Kidney (tissue), 22 donors: ENCODE measurements at places on chromosomes 3 and 15. TPM values are rescaled to one million over a fixed set of nuclear protein-coding genes. Genes with fewer than 3 reads are reported as not detected.
A peak's percentile ranks its signal among the peaks of the same experiment; 100 is the strongest.

DNA sequence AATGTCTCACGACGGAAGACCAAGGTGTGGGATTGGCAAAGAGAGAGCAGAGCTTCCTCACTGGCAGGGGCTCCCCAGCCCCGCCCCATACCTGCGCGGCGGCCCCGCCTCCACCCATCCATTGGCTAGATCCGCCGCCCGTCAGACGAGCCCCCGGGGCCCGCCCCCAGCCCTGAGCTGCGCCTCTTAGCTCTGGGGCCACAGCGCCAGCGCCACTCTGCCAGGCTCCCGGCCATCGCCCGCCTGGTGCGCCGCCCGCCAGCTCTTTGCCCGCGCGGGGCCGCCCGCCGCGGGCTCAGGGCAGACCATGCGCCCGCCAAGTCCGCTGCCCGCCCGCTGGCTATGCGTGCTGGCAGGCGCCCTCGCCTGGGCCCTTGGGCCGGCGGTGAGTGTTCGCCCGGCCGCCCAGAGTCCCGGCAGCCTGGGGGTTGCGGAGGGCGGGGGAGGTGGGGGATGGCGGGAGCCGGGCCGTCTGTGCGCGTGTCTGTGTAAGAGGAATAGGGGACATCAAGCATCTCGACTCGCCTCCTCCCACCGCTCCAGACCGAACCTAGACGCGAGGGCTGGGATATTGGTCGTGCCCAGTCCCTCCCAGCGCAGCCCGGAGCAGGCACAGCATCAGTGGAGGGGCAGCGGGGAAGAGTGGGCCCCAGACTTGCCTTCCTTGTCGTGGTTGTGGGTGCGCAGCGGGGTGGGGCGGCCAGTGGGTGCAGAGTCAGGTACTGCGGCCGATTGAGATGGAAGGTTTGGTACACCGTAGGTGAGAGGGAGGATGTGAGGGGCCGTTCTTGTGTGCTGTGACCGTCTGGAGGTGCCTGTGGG, at the start of gene VIPR1:
Gene VIPR1 (plus strand): TSS at position 215 of the 822 bp plus-strand sequence. CDS start 93 bp downstream, at position 308.
- DNase-seq, result peak; percentile 87

DNA sequence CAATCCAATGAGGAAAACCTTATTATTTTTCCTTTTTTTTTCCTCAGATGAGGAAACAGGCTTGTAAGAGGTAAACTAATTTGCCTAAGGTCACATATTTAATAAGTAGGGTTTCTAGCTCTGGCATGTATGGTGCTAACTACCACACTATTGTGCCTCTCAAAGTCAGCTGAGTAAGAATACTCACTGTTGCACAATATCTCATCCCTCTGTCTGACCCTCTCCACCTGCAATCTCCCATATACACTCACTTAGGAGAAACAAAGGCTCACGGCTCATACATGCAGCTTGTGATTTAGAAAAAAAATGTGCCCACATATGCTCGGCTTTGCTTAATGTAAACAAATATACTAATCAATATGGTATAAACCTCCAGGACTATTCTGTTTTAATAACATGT, 10.4 kb upstream of the ARIH1 start:
- DNase-seq, result no peak

TUBGCP5 gene
- polyA plus RNA-seq, result 4.7 TPM

DNA sequence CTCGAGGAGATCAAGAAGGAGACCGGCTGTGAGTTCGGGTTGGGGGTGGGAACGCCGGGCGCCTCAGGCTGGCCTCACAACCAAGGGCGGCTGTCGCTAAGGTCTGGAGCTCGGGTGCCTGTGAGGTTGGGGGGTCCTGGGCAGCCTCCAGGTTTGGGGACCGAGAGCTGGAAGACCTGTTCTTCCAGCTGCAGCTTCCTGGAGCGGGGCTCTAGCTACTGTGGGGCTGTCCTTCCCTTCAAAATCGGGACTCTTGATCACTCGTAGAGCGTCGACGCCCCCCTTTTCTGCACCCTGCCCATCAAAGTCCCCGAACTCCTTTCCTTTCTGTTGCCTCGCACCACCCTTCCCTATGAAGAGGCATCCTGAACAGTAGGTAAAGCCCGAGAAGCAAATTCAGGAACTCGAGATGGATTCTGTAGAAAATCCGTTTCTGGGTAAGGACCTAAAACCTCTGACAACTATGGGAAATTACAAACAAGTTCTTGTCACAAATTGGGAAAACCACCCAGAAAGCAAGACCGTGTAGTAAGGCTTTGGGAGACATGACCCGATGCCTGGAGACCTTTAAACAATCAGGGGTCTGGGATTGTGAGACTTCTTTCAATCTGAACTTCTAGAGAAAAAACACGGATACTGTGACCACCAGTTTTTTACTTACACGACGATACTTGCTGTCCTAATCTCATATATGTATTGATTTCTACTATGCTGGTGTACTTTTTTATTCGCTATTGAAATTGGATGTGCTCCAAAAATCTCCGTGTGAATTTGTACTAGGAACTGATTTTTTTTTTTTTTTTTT, 556 bp downstream of the CHP1 start:
- DNase-seq, result no peak

PIK3CA gene
- polyA plus RNA-seq, result 6.1 TPM

GOLGA8S gene
- 0.13 TPM for polyA plus RNA-seq

- no peak for DNase-seq
Measured at GRCh38 chr3:66354001-66354400, 133.2 kb downstream of the SLC25A26 start.

CYP11A1 gene
- 2.7 TPM for polyA plus RNA-seq

GRCh38 chr3:23209747-23210487, 6.8 kb downstream of the UBE2E2 start:
- DNase-seq, result no peak

GRCh38 chr3:121648219-121648958, 12.3 kb downstream of the HCLS1 start:
- no peak for DNase-seq

DNA sequence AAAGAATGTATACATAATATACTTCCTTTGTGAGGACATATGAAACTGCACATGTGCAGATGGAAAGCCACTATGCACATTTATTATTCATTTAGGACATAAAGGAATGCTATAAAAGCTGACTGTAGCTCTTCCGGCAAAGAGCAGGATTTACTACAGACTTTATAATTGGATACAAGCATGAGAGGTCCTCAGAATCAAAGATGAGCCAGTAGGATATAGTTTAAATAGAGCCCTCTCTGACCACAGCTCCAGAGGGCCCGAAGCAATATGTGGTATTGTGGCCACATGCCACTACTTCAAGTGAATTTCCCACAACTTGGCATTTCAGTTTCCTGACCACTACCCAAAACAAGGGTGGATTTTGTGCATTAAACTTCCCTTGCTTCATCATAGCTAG, 140.9 kb downstream of the ATP8B4 start:
- DNase-seq, result peak; percentile 31

- DNase-seq, result no peak
Measured at GRCh38 chr15:68450192-68450591, 18.2 kb upstream of the ITGA11 start.

MKRN3 gene
- not detected for polyA plus RNA-seq

FXR1 gene
- 64.3 TPM for polyA plus RNA-seq

- peak; percentile 21 for DNase-seq
Measured at GRCh38 chr15:66036859-66037258, 167.6 kb downstream of the RAB11A start.

DNA sequence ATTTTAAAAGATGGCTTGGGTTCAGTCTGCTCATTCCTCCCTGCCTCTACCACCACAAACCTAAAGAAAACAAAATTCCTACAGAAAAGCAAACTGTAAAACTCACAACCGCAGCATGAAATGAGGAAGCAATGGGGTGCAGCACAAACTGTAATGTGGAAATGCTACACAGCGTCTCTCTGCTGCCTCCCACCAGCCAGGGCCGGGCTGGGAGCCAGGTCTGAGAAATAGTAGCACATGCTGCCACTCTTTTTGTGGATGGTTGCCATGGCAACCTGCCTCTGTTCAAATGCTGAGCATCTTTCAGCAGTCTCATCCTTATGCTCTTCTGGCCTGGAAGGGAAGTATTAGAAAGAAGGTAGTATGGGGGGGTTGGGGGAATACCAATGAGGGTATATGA, 55.4 kb downstream of the EOMES start:
- DNase-seq, result peak; percentile 70

STRA6 gene
- polyA plus RNA-seq, result 31.9 TPM
